ENCODE measurements at places on chromosomes 13 and 19.

GRCh38 chr13:50677687-50678463 is 165.6 kb downstream of the DLEU7 start:
- no peak for DNase-seq

DNA sequence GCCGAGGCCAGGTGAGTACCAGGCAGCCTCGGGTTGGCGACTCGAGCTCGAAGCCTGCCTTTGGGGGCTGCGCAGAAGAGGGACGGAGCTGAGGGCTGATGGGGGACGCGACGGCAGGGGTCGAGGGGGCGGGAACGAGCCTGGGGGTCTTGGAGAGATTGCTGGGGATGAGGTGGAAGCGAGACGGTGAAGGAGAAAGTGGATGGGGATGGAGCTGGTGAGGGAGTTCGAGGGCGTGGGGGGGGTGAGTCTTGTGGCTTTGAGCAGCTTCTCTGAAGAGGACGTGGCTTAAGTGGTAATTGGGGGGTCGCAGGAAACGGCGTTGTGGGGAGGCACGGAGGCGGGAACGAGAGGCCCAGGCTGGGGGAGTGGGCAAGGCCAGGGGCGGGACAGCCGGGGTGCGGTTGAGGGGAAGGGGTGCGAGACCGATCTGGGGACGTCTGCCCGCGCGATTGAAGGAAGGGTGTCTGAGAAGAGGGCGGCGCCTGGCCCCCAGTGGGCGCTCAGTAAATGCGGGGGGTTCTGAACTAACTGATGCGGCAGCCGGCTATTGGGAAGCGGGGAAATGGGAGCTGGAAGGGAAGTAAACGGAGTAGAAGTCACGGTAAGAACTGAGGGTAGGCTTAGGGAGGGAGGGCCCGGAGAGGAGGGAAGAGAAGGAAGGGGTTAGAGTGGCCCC is 426 bp downstream of the MYO9B start:
- DNase-seq = peak; percentile 36

GRCh38 chr19:4376991-4377781 is 23.2 kb downstream of the SH3GL1 start:
- no peak for DNase-seq

GRCh38 chr19:18274219-18274780 is at the start of gene IQCN:
Gene IQCN, minus strand, starts transcription at chr19:18274452. Its CDS starts 4,974 bp downstream, at chr19:18269478.
- DNase-seq = no peak

- DNase-seq = no peak
Observed at GRCh38 chr13:74687442-74688182, 553.4 kb upstream of the KLF12 start.

- DNase-seq = no peak
Observed at GRCh38 chr13:91112201-91112923, 235.1 kb upstream of the MIR17HG start.

DNA sequence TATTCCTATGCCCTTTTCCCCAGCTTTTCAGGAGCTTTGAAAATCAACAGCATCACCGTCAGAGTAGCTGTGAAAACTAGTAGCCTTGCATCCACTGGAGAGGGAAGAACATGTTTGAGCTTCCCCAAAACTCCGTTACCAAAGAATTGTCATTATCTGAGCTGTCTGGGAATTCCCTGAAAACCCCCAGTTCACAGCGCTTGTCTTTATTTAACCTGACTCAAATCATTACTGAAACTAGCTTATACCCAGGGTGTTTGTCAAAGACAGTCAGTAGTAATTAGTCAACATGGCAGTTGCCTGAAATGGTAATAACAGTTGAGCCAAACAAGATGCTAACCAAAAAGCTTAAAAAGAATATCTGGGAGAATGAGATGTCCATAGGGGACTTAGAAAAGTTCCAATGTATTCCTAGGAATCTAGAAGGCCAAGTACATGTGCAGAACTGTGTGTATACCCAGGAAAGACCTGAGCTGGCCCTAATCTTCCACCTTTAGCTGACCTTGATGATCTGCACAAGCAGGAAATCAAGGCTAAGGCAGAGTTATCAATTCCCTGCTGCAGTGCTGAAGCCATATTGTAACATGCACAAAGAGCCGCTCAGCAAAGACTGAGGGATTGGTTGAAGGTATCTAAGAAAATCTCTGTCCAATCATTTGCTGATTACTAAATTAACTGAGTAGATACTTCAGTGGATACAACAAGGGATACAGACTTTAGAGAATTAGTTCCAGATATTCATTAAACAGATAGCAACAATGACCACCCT is 130.8 kb downstream of the KL start:
- no peak for DNase-seq
